ENCODE measurements at places on chromosomes 4 and X.

GRCh38 chr4:108036213-108036612 lies 46.5 kb downstream of the HADH start:
- peak; percentile 83 for DNase-seq

DNA sequence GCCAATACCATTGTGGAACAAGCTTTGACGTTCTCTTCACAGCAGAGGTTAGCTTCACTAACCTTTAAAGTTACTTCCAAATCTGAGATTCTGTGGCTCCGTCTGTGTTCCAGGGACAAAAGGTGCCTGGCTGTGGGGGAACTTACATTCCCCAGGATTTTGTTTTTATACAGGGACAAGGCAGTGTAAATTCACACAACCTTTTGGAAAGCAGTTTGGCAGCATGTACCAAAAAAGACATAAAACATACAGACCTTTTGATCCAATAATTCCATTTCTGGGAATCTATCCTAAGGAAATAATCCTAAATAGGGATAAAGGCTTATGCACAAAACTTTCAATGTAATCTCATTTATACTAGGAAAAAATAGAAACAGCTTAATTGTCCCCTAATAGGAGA lies 8.9 kb upstream of the C1QTNF7 start:
- no peak for DNase-seq

DNA sequence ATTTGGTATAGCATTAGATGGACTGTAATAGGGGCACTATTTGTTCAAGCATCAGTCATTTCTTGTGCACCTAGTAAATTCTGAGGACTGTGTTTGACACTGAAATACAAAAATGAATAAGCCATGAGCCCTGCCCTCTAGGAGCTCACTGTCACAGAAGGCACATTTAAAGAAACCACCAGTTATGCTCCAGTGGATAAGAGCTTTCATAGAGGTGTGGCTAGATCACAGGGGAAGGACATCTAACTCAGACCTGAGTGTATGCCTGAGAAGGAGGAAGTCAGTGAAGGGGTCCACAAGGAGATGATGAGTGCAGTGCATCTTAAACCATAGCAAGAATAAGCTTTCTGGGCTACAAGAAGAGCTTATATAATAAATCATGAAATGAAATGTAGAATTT lies 40.1 kb downstream of the BTC start:
- DNase-seq = no peak

- peak; percentile 37 for DNase-seq
These were observed 17.3 kb downstream of the CTPS2 start for GRCh38 chrX:16695079-16695676.

GRCh38 chr4:31187979-31188378 lies 467.8 kb downstream of the PCDH7 start:
- DNase-seq = no peak
